ENCODE measurements at places on chromosomes 2 and 18. TPM values are rescaled to one million over a fixed set of nuclear protein-coding genes. Genes with fewer than 3 reads are reported as not detected.

The CHRNA1 gene
- total RNA-seq, result not detected

The FAM110C gene
- total RNA-seq, result 2.7 TPM

The GTF3C2 gene
- total RNA-seq, result 104 TPM

The RAB31 gene
- 44.0 TPM for total RNA-seq

The SIX2 gene
- not detected for total RNA-seq

The DPP10 gene
- not detected for total RNA-seq

The IHH gene
- 1.5 TPM for total RNA-seq

The FRZB gene
- total RNA-seq, result 0.39 TPM

The HOXD4 gene
- 0.81 TPM for total RNA-seq
